ENCODE measurements at places on chromosomes 7 and 10. TPM values are rescaled to one million over a fixed set of nuclear protein-coding genes. Genes with fewer than 3 reads are reported as not detected.

GRCh38 chr7:26989897-26990670 lies 105.7 kb downstream of the HOXA1 start:
- no peaks in the 10 kb centered on the region for H3K4me1 ChIP-seq
- no peak overlapping the region for H3K27ac ChIP-seq
- no peak overlapping the region for H3K4me3 ChIP-seq
- no peak for DNase-seq

GRCh38 chr7:91251877-91252276 lies 12.4 kb upstream of the FZD1 start:
- no peaks in the 10 kb centered on the region for H3K27me3 ChIP-seq
- H3K36me3 ChIP-seq, result no peaks in the 10 kb centered on the region
- no peak for DNase-seq
- no peak overlapping the region for H3K4me3 ChIP-seq
- H3K27ac ChIP-seq, result peak overlapping the region; percentile 3

The TYW1B gene
- total RNA-seq, result 10.2 TPM

The TMEM254 gene
- 29.7 TPM for total RNA-seq

DNA sequence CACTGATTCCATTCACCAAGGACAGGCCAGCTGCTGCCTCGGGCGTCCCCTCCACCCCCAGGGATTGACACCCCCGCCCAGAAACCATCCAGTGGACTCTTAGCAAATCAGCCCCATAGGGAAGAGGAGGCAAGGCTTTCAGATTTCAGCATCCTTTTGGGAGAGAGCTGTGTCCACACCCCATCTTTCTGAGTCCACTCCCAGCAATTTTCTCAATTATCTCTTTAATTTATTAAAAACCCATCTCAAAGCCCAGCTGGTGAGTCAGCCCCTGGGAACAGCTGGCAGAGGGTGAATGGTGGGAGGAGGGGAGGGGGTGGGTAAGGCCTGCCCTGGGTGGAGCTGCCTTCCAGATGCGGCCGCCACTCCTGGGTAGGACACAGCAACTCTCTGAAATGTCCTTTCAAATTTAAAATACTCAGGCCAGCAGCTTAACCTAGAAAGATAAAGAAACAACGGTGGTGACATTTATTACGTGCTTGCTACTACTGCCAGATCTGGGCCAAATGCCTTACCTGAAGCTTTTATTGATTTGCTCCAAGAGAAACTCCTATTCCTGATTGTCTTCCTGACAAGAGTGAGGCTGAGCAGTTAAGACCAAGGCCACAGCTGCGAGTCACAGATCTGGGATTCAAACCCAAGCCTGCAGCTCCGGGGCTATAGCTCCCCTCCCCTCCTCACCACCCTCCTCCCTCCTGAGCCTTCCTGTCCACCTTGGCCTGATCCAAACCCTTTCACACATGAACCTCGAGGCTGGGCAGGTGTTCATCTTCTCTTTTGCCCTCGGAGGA lies 120.4 kb downstream of the RGS10 start:
- no peak for DNase-seq
- no peaks in the 10 kb centered on the region for H3K36me3 ChIP-seq
- H3K4me3 ChIP-seq, result no peak overlapping the region

The DDC gene
- 0.29 TPM for total RNA-seq

GRCh38 chr7:3029138-3029537 lies 14.5 kb downstream of the CARD11 start:
- H3K27ac ChIP-seq, result no peak overlapping the region
- DNase-seq, result no peak
- no peaks in the 10 kb centered on the region for H3K36me3 ChIP-seq
- no peaks in the 10 kb centered on the region for H3K27me3 ChIP-seq
- no peaks in the 10 kb centered on the region for H3K4me1 ChIP-seq
- no peak overlapping the region for H3K4me3 ChIP-seq

The TLX1 gene
- total RNA-seq, result not detected

DNA sequence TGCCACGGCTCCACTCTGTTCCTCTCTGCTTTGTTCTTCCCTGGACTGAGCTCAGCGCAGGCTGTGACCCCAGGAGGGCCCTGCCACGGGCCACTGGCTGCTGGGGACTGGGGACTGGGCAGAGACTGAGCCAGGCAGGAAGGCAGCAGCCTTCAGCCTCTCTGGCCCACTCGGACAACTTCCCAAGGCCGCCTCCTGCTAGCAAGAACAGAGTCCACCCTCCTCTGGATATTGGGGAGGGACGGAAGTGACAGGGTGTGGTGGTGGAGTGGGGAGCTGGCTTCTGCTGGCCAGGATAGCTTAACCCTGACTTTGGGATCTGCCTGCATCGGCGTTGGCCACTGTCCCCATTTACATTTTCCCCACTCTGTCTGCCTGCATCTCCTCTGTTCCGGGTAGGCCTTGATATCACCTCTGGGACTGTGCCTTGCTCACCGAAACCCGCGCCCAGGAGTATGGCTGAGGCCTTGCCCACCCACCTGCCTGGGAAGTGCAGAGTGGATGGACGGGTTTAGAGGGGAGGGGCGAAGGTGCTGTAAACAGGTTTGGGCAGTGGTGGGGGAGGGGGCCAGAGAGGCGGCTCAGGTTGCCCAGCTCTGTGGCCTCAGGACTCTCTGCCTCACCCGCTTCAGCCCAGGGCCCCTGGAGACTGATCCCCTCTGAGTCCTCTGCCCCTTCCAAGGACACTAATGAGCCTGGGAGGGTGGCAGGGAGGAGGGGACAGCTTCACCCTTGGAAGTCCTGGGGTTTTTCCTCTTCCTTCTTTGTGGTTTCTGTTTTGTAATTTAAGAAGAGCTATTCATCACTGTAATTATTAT lies 1.2 kb downstream of the CLDN4 start:
- peak overlapping the region; percentile 22 for H3K4me3 ChIP-seq
- no peaks in the 10 kb centered on the region for H3K27me3 ChIP-seq
- H3K36me3 ChIP-seq, result no peaks in the 10 kb centered on the region
- H3K4me1 ChIP-seq, result peaks cover 3% of the 10 kb centered on the region
- H3K27ac ChIP-seq, result peak overlapping the region; percentile 95
- peak; percentile 96 for DNase-seq

- H3K4me3 ChIP-seq, result no peak overlapping the region
- no peak overlapping the region for H3K27ac ChIP-seq
- H3K36me3 ChIP-seq, result no peaks in the 10 kb centered on the region
- H3K27me3 ChIP-seq, result no peaks in the 10 kb centered on the region
- no peak for DNase-seq
These were observed 20.4 kb downstream of the KLLN start for GRCh38 chr10:87842776-87843497.

- no peak overlapping the region for H3K27ac ChIP-seq
- no peak for DNase-seq
- no peak overlapping the region for H3K4me3 ChIP-seq
These were observed 156.5 kb downstream of the ITGA8 start for GRCh38 chr10:15563246-15563645.

- H3K27me3 ChIP-seq, result no peaks in the 10 kb centered on the region
- no peaks in the 10 kb centered on the region for H3K36me3 ChIP-seq
- H3K4me1 ChIP-seq, result no peaks in the 10 kb centered on the region
- H3K4me3 ChIP-seq, result no peak overlapping the region
These were observed 348.0 kb downstream of the SORCS1 start for GRCh38 chr10:106816318-106817085.

The ANXA7 gene
- 120 TPM for total RNA-seq

The ARHGEF35 gene
- total RNA-seq, result 31.8 TPM

The POR gene
- total RNA-seq, result 123 TPM

- H3K4me1 ChIP-seq, result no peaks in the 10 kb centered on the region
- no peaks in the 10 kb centered on the region for H3K36me3 ChIP-seq
- H3K27me3 ChIP-seq, result no peaks in the 10 kb centered on the region
- no peak overlapping the region for H3K4me3 ChIP-seq
These were observed 86.1 kb downstream of the TRIM24 start for GRCh38 chr7:138546064-138546619.

GRCh38 chr7:70044064-70044463 lies 445.8 kb downstream of the AUTS2 start:
- no peaks in the 10 kb centered on the region for H3K27me3 ChIP-seq
- no peak for DNase-seq
- H3K36me3 ChIP-seq, result no peaks in the 10 kb centered on the region
- H3K4me3 ChIP-seq, result no peak overlapping the region

The CRHR2 gene
- total RNA-seq, result 0.15 TPM

The HSPA12A gene
- total RNA-seq, result 23.6 TPM

DNA sequence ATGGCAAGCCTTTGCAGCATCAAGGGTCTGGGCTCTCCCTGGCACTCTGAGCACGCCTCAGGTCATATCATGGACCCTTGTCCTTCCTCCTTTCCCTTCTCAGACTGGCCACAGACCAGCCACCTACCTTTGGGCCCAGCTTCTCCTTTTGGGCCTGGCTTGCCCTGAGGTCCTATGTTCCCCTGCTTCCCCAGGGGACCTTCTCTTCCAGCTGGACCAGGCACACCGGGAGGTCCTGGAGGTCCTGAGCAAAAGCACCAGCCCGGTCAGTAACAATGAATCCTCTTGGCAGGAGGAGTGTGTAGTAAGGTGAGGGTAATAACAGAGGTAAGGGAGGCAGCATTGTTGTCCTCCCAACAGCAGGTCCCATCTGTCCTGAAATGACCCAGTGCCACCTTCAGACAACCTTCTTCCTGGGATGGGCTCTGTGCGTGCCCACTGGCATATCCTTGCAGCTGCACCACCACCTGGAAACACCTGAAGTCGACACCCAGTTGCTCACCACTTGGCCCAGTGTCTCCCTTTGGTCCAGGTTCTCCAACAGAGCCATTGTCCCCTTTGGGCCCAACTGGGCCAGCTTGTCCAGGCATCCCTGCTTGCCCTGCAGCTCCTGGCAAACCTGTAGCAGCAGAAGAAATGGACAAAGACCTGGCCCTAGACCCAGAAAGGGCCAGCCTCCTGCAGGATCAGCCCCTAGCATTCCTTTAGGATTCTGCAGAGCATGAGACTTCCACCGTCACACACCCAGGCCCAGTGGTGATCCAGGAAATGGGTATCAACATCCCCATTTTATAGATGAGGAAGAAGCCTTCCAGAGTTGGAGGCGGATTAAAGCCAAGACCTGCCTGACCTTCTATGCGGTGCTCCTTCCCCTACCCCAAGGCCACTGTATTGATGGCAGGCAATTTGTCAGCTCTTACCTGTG lies 6.4 kb downstream of the SFTPD start:
- no peak for DNase-seq
- H3K27me3 ChIP-seq, result no peaks in the 10 kb centered on the region
- no peaks in the 10 kb centered on the region for H3K4me1 ChIP-seq

The DNMBP gene
- total RNA-seq, result 20.6 TPM

GRCh38 chr10:49080965-49081364 lies 34.4 kb downstream of the VSTM4 start:
- no peak overlapping the region for H3K4me3 ChIP-seq
- no peaks in the 10 kb centered on the region for H3K4me1 ChIP-seq
- H3K36me3 ChIP-seq, result no peaks in the 10 kb centered on the region
- no peaks in the 10 kb centered on the region for H3K27me3 ChIP-seq

DNA sequence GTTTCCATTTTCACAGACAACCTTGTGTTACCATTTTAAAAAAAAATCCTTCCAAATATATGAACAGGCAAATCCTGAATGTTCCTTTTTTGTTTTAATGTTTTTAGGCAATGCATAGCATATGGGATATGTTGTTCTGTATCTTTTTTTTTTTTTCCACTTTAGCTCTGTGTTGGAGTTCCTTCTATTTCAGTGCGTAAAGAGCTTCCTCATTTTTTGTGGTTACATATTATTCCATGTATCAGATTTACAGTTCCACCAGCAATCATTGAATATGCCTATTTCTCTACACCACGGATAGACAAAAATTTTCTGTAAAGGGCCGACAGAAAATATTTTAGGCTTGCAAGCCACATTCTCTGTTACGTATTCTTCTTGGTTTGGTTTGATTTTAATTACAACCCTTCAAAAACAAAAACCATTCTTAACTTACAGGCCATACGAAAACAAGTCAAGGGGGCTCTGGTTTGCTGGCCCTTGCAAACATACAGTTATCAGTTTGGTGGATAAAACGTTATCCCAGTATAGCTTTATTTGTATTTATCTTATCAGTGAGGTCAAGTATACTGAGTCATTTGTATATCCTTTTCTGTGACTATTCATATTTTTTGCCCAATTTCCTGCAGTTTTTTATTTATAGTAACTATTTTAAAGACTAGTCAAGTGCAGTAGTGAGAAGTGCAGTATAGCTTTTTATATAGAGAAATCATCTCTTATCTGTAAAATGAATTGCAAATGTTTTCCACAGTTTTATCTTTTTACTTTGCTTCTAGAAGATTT lies 55.7 kb downstream of the RALA start:
- no peaks in the 10 kb centered on the region for H3K27me3 ChIP-seq
- no peak overlapping the region for H3K4me3 ChIP-seq
- H3K4me1 ChIP-seq, result no peaks in the 10 kb centered on the region
- no peak overlapping the region for H3K27ac ChIP-seq

GRCh38 chr10:58209669-58210068 lies 58.0 kb downstream of the IPMK start:
- no peak overlapping the region for H3K4me3 ChIP-seq
- no peaks in the 10 kb centered on the region for H3K27me3 ChIP-seq
- no peaks in the 10 kb centered on the region for H3K4me1 ChIP-seq
- no peak for DNase-seq

The SCART1 gene
- total RNA-seq, result 2.9 TPM
